Esophagus mucosa (tissue), 1 donor: ENCODE measurements at places on chromosomes 3 and 15. TPM values are rescaled to one million over a fixed set of nuclear protein-coding genes. Genes with fewer than 3 reads are reported as not detected.
A peak's percentile ranks its signal among the peaks of the same experiment; 100 is the strongest.

GRCh38 chr3:108223928-108224327, 1.7 kb upstream of the IFT57 start:
- ATAC-seq = no peak

DNA sequence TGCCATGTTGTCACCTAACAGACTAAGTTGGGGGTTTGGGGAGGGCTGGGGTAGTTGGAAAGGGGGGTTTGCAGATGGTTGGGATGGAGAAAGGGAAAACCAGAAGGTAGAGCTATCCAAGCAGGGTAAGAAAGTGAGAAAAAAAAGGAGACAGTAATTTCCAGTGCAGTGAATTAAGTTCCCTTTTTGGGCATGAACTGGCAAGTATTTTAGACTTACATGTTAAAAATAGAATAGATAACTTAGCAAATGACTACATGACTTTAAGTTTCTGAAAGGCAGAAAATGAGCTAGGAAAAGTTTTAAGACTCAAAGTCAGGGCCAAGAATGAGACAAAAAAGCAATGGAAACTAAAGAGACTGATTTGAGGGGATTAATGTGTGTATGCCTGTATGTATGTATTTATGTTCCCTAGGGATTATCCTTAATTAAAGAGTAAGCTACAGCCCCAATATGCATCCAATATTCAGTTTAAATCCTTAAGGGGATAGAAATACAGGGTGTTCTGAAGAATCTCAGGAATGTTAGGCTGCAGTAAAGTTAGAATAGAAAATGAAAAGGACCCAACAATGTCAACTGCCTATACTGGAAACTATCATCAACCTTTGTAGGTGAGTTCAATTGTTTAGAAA, 285.2 kb upstream of the MME start:
- ATAC-seq = no peak

DNA sequence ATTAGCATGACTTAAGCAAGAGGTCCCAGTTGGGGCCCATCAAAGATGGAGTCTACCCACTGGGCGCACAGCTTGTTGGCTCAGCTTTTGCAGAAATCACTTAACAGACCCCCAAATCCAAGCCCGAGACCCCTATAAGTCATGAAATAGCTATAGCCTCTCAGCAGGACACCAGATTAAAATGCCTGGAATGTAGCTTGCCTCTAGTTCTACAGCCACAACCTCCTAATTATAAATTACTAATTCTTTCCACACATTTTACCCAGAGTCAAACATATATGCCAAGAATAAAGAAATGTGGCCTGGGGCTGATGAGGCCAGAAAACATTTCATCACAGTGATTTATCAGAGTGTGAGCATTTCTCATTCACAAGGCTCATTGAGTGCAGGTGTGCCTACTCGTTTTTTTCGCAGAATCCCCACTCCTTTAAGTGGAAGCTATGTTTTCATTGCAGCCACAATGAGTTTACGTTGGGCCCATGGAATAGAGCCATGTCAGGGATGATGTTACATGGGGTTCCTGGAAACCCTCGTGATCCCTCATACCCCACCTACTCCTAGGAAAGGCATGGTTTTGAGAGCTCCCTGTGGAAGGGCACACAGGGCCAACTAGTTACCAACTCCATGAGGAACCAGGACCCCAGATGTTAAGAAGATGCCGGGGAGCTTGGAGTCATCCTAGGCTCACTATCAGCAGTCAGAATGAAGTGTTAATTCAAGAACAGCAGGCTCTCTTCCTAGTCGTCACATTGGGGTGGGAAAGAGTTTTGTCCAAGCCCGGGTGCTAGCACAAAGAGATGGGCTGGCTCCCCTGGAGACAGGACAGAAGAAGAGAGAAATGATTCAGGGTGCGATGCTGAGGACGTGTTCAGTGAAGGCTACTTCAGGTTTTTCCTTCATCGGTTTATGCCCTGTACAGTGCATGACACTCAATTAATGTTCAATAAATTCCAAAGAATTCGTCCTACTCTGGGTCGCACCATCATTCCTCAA, 90.2 kb upstream of the ABHD17C start:
- ATAC-seq = peak; percentile 11

DNA sequence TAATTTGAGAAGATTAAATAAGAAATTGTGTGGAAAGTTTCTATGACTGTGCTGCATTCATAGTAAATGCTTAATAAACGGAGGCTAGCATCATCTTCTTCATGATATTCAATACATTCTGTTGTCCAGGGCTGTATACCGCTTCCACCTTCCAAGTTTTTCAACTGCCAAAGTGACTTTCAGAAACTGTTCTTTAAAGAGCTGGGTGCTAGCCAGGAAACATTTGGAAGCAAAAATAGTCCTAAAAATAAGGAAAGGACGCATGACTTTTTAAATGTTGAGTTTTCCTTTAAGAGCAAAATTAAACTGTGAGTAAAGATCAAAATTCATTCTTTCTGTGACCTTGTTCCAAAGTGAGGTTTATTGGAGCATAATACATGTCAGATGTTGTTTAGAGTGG, 9.4 kb upstream of the ERC2 start:
- ATAC-seq = no peak

GRCh38 chr3:80213086-80213485, 445.3 kb upstream of the ROBO1 start:
- no peak for ATAC-seq

DNA sequence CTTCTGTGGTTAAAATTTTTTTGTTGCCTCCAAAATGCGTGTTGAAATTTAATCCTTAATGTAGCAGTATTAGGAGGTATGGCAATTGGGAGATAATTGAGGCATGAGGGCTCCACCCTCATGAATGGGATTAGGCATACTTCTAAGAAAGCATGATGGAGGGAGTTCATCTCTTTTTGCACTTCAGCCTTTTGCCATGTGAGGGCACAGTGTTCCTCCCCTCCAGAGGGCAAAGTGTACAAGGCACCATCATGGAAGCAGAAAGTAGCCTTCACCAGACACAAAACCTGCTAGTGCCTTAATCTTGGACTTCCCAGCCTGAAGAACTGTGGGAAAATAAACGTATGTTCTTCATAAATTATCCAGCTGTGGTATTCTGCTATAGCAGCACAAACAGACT, 429.5 kb downstream of the ZIC1 start:
- ATAC-seq = no peak

DNA sequence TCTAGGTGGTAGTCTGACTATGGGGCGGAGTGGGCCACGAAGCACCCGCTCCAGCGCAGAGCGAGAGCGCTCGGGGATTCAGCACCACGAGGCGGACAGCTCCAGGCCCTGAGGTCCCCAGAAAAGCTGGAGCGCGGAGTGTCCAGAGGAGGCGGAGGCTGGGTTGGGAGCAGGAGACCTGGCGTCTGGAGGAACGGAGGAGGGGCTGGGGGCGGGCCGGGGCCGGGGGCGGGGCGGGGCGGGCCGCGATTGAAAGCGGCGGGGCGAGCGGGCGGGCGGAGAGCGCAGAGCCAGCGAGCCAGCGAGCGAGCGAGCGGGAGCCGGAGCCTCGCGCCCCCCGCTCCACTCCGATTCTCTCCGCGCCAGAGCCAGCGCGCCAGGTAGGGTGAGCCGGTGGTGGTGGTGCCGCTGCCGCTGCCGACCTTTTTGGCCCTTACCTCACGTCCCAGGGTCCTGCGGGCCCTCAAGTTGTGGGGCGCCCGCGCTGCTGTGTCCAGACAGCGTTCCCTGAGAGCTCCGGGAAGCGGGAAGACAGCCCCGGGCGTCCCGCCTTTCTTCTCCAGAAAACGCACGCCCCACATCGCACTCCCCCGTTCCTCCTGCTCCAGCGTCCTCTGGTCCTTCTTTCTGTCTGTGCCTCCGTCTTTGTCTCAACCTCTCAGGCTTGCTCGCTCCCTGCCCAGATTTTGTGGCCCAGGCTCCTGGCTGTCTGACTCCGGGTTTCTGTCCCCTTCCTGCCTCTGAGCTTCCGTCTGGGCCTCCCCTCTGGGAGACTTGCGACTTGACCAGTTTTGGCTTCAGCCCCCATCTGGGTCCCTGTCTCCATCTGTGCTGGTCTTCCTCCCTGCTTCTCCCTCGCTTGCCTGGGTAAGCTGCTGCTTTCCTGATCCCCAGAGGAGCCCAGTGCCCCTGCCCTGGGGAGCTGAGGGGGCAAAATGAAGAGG, at the start of gene GRM2:
TSS of gene GRM2 (plus strand) at position 281 of the 944 bp plus-strand sequence. CDS start 1,916 bp downstream, outside the sequence.
- ATAC-seq = peak; percentile 84

- peak; percentile 18 for ATAC-seq
Measured at GRCh38 chr15:92968926-92969651, 69.0 kb downstream of the CHD2 start.

DNA sequence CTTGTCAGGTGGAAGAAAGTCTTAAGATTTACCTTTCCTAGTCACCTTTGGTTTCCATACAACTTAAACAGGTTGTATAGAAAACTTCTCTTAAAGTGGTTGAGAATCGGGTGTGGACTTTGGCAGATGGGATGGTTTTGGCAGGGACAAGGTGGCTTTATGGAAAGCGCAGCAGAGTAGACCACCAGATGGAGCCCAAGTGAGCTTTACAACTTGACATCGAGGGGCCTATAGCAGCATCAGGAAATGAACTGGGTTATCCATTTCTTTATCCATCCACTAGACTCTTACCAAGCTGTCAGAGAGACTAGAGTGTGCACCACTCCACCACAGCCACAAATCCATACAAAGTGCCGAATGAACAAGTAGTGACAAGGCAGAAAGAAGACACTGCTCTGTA, 85.3 kb upstream of the MBNL1 start:
- no peak for ATAC-seq

DNA sequence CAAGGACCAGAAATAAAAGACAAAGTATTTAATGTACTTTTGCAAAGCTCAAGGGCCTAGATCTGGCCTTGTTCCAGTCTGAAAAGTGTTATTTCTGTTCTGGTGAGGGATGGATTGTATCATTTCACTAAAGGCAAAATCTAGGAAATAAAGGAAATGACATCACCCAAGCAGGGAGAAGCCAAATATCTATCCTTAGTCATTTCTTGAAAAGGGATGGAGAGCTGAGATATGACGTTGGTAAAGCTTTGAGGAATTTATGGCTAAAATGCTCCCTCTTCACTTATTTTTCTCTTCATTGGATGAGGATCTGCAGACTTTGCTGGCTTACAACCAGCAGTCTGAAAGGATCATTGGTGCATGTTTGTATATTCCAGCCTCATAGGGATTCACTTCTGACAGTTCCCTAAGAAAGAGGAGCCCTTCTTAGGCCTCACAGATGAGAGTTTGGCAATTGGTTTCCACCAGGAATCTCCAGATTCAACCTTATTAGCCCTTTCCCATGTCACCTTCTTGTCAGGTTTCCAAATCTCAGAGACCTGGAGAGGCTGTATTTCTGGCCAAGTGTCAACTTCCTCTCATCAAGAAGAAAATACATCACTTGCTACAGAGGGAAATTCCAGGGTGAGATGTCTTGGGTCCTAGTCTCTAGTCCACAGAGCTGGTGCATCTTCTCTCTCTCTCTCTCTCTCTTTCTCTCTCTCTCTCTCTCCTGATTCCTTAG, 93.7 kb upstream of the BOC start:
- ATAC-seq = no peak

DNA sequence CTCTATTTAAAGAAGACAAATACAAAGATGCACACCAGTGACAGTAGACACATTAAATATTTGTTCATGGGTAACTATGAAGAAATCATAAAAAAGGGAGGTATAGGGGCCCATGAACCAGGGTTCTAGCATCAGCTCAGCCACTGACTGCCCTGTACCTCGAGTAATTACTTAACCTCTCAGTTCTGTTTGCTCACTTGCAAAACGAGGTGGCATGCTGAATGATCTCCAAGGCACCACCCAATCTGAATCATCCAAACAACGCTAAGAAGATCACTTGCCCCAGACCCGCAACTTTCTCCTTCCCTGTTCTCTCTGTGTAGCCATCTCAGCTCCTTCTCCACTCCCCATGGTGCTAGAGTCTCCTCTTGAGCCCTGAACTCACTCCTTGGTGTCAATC, 374.7 kb downstream of the VPS13C start:
- peak; percentile 28 for ATAC-seq

GRCh38 chr3:66041828-66042227, 3.1 kb upstream of the MAGI1 start:
- ATAC-seq = no peak

- ATAC-seq = no peak
Measured at GRCh38 chr3:152253514-152253913, 15.2 kb upstream of the MBNL1 start.

GRCh38 chr15:47586653-47587224, 130.6 kb upstream of the SEMA6D start:
- no peak for ATAC-seq

GRCh38 chr3:184594371-184595001, 32.9 kb downstream of the EPHB3 start:
- no peak for ATAC-seq

GRCh38 chr15:25849157-25849921, 13.8 kb downstream of the ATP10A start:
- no peak for ATAC-seq

- no peak for ATAC-seq
Measured at GRCh38 chr3:102410616-102411015, 24.2 kb upstream of the ZPLD1 start.

DNA sequence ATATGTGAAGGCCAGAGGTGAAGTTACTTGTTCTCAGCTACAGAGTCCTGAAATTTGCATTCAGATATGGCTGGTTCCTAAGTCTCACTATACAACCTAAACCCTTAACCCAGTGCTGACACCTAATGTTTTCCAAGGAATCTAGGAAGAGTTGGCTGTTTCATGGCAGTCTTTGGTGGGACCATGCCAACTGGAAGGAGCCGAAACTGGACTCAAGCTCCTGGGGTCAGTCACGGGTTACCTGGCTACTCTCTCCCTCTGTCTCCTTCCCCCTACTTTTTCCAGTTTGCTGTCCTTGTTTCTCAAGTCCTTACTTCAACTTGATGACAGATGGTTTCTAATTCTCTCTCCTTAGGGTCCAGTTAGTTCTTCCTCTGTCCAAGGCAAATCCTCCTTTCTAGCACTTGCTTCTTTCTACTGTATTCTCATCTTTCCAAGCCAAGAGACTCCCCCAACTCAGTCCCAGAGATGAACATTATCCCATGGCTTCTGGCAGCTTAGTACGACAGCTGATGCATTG, 88.6 kb upstream of the COL6A5 start:
- ATAC-seq = no peak

GRCh38 chr3:148332509-148332908, 365.2 kb upstream of the AGTR1 start:
- no peak for ATAC-seq

DNA sequence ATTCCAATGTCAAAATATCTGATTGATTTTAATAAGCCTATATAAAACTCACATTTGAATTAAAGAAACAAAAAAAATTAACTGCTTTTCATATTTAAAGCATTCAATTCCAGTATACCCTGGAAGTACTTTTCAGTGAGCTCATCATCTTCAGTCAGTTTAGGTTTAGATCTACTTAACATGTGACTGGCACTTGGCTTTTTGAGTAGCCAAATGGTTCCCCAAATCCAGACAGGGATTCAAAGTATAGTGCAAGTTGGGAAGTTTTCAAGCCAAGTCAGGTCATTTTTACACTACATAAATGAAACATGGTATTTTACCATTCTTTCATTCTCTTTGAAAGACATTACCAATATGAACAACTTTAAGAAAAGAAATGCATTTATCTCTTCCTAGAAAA, 57.5 kb downstream of the ATP8B4 start:
- ATAC-seq = no peak

- ATAC-seq = no peak
Measured at GRCh38 chr3:177337541-177338331, 140.5 kb upstream of the TBL1XR1 start.

The COL8A1 gene
- total RNA-seq = 2.2 TPM

The SV2B gene
- 0.28 TPM for total RNA-seq

The TMC3 gene
- total RNA-seq = not detected

The RBM15B gene
- total RNA-seq = 25.1 TPM

The HMCES gene
- 37.2 TPM for total RNA-seq

The ECE2 gene
- total RNA-seq = not detected

The AADACL2 gene
- total RNA-seq = not detected

The FOXB1 gene
- not detected for total RNA-seq

The MAPKAPK3 gene
- 50.5 TPM for total RNA-seq
